ENCODE measurements at places on chromosomes 6 and 20. TPM values are rescaled to one million over a fixed set of nuclear protein-coding genes. Genes with fewer than 3 reads are reported as not detected.

DNA sequence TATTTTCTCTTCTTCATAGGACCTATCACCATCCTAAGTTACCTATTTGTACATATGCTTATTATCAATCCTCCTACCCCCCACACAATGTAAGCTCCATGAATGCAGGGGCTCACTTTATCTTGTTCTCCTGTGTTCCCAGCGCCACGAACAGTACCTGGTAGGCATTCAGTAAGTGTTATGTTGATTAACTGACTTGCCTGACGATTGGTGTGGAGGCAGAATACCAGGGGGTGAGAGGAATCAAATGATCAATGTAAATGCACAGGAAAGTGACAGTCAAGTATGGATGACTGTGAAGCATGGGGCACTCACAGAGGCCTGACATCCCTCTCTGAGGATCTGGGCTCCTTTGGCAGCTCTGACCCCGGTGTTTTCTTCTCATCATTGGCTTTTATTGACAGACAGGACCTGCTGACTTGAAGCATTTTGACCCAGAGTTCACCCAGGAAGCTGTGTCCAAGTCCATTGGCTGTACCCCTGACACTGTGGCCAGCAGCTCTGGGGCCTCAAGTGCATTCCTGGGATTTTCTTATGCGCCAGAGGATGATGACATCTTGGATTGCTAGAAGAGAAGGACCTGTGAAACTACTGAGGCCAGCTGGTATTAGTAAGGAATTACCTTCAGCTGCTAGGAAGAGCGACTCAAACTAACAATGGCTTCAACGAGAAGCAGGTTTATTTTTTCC is 6.1 kb upstream of the IFT52 start:
- DNase-seq = no peak

- DNase-seq = no peak
Observed at GRCh38 chr20:9535449-9535848, 21.1 kb downstream of the LAMP5 start.

GRCh38 chr20:10883166-10883565 is 209.4 kb upstream of the JAG1 start:
- no peak for DNase-seq

DNA sequence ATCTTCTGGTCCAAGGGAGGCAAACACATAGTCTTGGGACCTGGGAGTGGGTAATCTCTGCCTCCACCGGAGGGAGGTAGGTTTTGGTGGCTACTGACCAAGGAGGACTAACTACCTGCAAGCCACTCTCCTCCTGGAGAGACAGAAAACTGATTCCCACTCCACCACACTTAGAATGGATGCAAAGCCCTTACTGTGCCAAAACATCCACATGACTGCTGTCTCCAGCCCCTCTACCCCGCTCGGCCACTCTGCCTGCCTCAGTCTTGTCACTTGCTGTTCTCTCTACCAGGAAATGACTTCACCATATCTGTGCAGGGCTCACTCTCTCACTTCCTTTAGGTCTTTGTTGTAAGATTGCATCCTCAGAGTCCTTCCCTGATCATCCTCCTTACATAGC is 129.5 kb upstream of the ARG1 start:
- no peak for DNase-seq

FAM217A gene
- total RNA-seq = not detected

All from occipital lobe (tissue), 3 donors.